Stimulated activated CD4-positive, alpha-beta T cell treated with anti-CD3 and anti-CD28 coated beads, Interleukin-4, amount 100 ng/mL, for 48 hours (primary cell): ENCODE measurements at places on chromosomes 16 and 17.
A peak's percentile ranks its signal among the peaks of the same experiment; 100 is the strongest.

GRCh38 chr16:72228014-72228413, 56.1 kb upstream of the PMFBP1 start:
- no peak for DNase-seq

GRCh38 chr16:82192665-82193064, 22.6 kb upstream of the MPHOSPH6 start:
- DNase-seq = peak; percentile 4

DNA sequence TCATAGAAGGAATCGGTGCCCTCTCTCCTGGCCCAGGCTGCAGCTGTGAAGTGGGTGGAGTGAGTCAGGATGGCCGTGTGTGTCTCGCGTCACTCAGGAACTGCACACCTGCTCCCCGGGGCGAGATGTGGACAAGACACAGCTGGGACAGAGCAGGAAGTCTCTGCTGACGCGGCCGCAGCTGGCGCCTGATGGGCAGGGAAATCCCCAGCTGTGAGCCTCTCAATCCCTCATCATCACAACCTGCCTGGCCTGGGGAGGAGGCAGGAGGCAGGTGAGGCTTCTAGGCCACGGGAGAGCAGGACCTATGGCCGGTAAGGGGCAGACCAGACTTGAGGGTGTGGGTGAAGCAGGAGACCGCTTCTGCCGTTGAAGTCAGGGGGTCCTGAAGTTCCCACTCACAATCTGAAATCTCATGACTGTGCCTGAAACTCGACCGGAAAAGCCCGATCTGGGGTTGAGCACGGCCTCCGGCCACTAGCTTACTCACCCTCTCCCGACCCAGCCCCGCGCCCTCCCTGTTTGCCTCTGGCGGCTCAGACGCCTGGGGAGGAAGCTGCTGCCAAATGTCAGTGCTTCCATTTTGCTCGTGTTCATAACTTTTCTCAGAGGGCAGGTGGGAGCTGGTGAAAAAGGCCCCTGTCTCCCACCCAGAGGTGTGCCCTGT, 1.1 kb upstream of the TRPV3 start:
- DNase-seq = peak; percentile 43

DNA sequence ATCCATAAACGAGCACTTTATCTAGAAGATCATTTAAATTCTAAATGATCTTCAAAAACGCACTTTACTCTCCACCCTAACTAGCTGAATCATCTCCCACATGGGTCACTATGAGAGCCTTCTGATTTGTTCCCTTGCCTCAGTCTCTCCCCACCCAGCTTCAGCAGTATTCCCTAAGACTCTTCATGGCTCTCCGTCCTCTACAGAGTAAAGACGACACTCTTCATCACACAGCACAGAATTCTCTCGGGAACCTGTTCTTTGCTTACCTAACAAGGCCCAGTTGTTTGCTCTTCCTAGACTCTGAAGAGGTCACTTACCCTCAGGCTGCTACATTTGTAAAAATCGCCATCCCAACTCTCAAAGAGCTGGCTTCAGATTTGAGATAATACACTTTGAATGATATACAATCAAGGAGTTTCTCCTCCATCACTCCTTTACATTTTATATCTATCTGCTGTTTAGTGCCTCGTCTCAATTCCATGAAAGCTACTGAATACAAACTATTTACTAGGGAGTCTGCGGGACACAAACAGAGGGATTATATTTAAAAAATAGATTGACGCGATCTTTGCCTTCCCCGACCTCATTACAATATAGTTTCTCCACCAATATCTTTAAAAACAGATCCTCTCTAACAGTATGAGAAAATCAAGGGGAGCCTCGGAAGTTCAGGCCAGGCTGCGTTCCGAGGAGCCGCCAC, 511 bp upstream of the LIG3 start:
- no peak for DNase-seq

- no peak for DNase-seq
Observed at GRCh38 chr17:81863123-81863675, 2.9 kb upstream of the P4HB start.

DNA sequence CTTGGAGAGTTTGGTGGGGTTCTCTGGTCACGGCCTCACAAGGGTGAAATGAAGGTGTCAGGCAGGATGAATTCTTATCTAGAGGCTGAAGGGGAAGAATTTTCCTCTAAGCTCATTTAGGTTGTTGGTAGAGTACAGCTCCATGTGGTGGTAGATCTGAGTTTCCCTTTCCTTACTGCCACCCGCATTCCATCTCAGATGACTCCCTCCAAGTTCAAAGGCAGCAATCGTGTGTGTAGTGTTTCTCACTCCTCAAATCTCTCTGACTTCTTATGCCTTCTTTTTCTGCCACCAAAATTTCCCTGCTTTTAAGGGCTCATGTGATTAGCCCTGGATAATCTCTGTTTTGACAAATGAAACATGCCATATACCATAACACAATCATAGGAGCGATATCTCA, 135.5 kb upstream of the MYOCD start:
- no peak for DNase-seq
